BE2C (cell line): ENCODE measurements at places on chromosomes 1 and 21.

DNA sequence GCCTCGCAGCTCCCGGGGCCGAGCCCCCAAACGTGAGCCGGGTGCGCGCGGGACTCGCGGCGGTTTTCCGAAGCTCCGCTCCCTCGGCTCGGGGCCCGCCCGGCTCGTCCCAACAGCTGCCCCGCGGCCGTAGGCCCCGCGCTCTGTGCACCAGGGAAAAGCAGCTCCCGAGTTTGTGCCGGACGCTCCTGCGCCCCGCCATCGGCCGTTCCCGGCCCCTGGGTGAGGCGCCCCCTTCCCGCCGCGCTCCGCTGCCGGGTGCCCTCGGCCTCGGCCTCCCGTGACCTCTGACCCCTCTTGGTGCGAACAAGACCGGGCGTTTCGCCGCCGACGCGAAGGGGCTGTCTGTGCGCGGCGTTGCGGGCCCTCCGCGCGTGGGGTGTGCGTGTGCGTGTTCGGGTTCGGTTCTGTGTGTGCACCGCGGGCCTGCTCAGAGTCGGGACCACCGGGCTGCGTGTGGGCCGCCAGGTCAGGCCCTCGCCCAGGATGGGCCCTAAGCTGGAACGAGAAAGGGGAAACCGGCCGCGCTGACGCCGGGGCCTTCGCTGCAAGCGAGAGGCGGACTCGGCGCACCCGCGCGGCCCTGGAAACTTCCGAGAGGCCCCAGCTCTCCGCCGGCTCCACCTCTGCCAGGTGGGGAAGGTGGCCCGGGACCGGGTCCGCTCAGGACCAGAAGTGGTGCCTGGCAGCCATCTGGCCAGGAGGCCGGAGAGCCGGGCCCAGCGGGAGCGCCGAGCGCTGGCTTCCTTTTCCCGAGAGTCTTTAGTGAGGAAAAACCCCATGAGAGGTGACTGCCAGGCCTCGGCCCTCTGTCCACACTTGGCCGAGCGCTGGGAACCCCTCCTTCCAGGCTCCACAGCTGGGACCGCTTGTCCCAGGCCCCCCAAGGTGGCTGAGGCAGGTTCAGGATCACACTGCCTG is 1.9 kb downstream of the PRDM16 start:
- no peak for DNase-seq

- DNase-seq = no peak
Measured at GRCh38 chr1:233268389-233269022, 27.0 kb downstream of the PCNX2 start.

- peak; percentile 76 for DNase-seq
Measured at GRCh38 chr1:52927212-52928014, at the start of gene SCP2. Gene SCP2, plus strand, starts transcription at chr1:52927276. Its CDS starts 121 bp downstream, at chr1:52927397.

DNA sequence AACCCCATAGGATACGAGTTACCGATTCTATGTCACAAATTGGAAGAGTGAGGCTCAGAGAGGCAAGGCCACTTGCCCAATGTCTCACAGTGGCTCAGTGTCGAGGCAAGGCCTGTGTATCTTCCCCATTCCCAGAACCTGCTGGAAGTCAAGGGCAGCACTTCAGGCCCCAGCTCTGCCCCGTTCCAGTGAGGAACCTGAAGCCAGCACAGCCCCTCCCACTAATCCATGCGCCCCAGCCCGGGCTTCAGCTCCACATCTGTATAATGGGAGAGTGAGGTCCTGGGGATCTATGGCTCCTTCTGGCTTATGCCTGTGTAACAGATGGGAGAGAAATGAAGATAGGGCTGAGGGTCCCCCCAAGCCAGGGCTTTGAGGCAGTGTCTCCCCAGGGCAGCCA is 56.3 kb downstream of the CASZ1 start:
- no peak for DNase-seq

- peak; percentile 66 for DNase-seq
Measured at GRCh38 chr1:154943649-154944400, 7.3 kb upstream of the PMVK start.

DNA sequence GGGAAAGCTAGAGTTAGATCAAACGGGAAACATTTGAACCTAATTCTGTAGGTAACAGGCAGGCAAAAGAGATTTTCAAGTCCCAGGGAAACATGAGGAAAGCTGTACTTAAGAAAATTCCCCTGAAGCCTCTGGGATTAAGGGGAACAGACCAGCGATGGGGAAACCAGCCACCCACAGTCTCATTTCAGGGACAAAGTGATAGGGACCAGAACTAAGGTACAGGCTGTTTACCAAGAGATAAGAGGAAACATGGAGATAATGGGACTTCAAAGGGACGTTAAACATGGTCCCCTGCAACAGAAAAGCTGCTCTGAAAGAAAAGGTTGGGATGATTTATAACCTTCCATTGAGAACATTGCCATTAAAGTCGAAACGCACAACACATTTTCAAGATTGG is 84.4 kb downstream of the NTPCR start:
- DNase-seq = no peak
